ENCODE measurements at places on chromosomes 5 and 9.

GRCh38 chr9:30060976-30061375, 2323.5 kb upstream of the ACO1 start:
- no peak for DNase-seq

GRCh38 chr5:170390472-170390871, 1.3 kb upstream of the KCNMB1 start:
- no peak for DNase-seq

GRCh38 chr5:10935536-10935935, 174.5 kb upstream of the DAP start:
- no peak for DNase-seq

GRCh38 chr9:137035507-137035834, 3.6 kb upstream of the FUT7 start:
- no peak for DNase-seq

GRCh38 chr5:113090336-113091106, 113.9 kb downstream of the DCP2 start:
- DNase-seq: no peak

DNA sequence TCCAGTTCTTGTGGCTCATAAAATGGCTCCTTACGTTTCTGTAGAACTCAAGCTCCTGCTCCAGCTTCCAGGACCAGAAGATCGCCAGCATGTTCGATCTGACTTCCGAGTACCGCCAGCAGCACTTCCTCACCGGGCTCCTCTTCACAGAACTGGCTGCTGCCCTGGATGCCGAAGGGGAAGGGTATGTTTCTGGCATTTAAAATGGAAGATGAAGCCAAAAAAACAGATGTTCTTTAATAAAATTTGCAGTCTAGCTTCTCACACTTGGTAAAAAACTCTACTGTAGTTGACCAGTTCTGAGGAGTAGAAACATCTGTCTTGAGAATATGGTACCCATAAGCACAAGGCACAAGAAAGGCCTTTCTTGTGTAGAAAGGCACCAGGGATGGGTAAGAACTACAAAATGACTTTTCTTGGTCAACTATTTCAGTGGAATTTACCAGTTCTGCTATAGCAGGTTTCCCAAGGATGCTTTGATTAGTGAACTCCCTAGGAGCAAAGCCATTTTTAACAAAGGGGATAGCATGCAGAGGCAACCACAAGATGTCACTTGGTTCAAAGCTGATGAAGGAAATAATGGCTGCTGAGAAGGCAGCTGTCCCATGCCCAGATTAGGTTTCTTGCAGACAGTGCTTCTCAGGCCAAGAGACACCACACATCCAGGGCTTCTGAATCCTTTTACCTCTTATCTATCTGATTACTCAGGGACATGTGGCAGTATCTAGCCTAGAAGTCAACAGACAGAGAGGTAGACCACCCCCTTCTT, 192.4 kb downstream of the DOCK8 start:
- no peak for DNase-seq

- no peak for DNase-seq
Observed at GRCh38 chr5:144880513-144880912, 709.8 kb downstream of the KCTD16 start.

DNA sequence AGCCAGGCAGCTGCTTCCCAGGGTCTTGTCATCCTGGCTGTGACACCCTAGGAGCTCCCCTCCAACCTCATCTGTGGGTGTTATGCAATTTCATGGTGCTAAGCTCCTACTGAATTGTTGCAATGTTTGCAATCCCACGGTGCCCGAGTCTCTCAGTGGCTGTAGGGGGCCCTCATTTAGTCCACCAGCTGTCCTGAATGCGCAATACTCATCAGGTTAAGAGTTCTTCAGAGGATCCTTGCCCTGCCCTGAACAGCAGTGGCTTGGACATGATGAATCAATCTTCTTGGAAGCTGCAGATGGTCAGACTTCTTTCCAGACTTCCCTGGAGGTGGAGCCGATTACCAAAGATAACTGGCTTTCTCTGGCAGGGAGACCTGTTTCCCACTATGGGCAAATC, 584.1 kb downstream of the CCDC171 start:
- DNase-seq: no peak

GRCh38 chr5:135476615-135477581, 24.7 kb upstream of the TIFAB start:
- peak; percentile 54 for DNase-seq
